ENCODE measurements at places on chromosomes 7 and 10.

DNA sequence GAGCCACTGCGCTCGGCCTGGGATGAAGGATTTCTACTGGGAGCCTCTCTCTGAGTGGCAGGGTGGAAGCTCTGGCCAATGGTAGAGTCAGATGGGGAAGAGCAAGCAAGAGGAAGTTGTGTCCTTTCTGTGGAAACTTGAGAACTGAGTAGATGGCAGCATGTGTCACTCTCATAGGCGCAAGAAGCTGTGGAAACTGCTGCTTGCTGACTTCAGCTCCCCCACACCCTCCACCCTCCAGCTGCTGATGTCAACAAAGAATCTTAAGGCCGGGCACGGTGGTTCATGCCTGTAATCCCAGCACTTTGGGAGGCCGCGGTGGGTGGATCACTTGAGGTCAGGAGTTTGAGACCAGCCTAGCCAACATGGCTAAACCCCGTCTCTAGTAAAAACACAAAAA is 39.8 kb upstream of the SRGN start:
- DNase-seq, result peak; percentile 48

DNA sequence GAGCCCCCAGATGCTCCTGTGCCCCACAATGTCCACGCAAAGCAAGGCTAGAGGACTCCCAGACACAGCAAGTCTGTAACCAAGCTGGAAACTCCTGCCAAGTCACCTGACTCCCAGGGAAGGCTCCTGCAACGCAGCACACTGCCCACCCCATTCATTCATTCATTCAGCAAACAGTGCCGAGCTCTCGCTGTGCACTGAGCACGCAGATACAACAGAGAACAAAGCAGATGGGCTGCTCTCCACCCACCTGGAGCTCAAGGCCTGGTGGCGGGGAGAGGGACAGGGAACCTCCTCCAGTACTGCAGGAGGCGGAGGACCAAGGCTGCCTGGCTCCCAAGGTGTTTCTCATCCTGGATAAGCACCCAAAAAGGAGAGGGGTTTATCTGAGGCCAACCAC is 8.6 kb downstream of the KCNH2 start:
- DNase-seq, result no peak

- DNase-seq, result no peak
These were observed 45.2 kb upstream of the SAMD8 start for GRCh38 chr10:75066271-75066670.

DNA sequence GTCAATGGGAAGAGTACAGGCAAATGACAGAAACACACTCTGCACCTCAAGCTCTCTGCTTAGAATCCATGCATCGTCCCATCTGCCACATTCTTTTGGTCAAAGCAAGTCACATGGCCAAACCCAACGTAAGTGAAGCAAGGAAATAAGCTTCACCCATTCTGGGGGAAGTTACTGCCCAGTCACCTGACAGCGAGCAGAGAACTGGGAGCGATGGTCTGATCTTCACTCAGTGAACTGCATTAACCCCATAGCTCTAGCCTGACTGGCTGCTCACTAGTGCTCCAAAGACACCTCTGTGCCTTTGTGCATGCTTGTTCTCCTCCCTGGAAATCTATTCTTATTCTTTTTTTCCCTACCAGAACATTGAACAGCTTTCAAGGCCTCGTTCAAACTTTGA is 89.9 kb downstream of the APBB1IP start:
- DNase-seq, result no peak

- peak; percentile 98 for DNase-seq
These were observed 164.2 kb upstream of the ITGB1 start for GRCh38 chr10:33122014-33122809.

DNA sequence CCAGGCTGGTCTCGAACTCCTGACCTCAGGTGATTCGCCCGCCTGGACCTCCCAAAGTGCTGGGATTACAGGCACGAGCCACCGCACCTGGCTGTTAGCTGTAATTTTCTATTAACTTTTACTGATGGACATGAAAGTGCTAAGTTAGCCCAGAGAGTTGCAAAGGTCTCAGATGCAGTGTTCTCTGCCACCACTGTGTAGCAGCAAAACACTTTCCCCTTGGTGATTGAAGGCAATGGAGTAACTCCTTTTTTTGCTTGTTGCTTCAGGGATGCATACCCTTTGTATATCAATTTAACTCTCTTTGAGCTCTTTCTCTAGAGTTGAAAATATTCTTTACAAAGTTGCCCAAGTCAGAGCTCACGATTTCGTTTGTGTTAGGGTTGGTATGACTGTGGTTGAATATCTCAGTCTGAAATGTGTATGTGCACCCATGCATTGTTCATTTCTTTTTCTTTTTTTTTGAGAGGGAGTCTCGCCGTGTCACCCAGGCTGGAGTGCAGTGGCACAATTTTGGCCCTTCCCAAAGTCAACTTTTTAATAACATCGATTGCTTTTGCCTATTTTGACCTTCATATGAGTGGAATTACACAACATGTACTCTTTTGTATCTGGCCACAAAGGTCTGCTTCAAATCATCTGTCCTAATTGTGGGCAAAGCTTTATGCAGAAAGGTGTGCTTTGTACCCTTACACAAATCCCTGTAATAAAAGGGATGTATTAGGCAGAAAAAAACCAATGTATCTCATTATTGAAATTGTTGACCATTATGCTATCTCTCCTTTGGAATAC is 52.6 kb downstream of the GTF2I start:
- DNase-seq, result no peak

GRCh38 chr7:155643804-155644177 is 670 bp upstream of the RBM33 start:
- DNase-seq, result no peak

- no peak for DNase-seq
These were observed 13.4 kb downstream of the ZNF316 start for GRCh38 chr7:6650521-6651011.

DNA sequence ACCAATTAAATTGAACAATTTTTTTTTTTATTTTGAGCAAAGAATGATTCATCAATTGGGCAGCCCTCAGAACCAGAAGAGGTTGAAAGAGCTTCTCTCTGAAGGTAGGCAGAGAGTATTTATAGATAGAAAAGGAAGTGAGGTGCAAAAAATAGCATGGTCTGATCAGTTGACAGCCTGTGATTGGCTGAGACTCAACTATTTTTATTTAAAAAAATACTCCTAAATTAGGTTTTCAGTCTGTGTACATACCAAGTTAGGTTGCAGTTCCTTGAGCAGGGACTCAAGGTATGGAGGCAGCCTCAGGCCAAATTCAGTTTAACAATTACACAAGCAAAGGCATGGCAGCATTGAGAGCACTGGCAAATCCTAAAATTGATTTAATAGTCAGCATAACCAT is 1074.7 kb downstream of the SORCS1 start:
- DNase-seq, result no peak

All from fibroblast of gingiva (primary cell).